ENCODE measurements at places on chromosomes 12 and 14. TPM values are rescaled to one million over a fixed set of nuclear protein-coding genes. Genes with fewer than 3 reads are reported as not detected.

DNA sequence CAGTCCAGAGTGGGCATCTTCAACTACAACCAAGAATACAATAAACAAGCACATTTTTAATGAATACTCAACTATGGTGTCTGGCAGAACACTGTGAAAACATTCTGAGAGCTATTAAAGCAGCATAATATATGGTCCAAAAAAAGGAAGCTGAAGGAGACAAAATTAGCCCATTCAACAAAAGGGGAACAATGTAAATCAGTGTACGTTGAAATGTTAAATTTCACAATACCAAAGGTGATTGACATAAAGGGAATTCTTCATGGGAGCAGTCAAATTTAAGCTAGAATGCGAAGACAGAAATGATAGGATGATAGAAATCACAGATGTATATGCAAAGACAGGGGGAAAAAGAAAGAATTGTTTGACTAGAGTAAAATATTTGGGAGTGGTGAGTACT lies 41.3 kb upstream of the SYCP3 start:
- no peak for DNase-seq

DNA sequence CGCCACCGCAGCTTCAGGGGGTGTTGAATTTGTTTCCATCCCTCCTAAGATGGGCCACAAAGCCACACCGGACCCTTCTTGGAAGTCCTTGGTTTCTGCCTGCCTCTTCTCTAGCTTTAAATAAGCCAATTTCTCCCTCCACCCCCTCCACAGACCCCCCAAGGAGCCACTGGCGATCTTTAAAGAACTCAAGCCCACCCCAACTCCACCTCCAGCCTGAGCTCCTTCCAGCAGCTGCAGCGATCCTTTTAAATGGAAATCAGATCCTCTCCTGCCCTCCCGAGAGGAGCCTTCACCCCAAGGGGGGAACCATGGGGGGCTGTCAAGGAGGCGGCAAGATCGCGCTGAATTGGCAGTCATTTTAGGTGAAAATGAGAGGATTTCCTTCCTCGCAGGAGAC lies 133.1 kb downstream of the NCOR2 start:
- DNase-seq: no peak

- no peak for DNase-seq
Observed at GRCh38 chr12:114253976-114254778, 151.8 kb downstream of the TBX5 start.

- no peak for DNase-seq
Observed at GRCh38 chr12:6771509-6772330, 600 bp upstream of the LAG3 start.

GRCh38 chr12:57129889-57130288 lies 1.6 kb downstream of the LRP1 start:
- no peak for DNase-seq

GRCh38 chr14:68571114-68571591 lies 221.7 kb downstream of the ZFP36L1 start:
- no peak for DNase-seq

DNA sequence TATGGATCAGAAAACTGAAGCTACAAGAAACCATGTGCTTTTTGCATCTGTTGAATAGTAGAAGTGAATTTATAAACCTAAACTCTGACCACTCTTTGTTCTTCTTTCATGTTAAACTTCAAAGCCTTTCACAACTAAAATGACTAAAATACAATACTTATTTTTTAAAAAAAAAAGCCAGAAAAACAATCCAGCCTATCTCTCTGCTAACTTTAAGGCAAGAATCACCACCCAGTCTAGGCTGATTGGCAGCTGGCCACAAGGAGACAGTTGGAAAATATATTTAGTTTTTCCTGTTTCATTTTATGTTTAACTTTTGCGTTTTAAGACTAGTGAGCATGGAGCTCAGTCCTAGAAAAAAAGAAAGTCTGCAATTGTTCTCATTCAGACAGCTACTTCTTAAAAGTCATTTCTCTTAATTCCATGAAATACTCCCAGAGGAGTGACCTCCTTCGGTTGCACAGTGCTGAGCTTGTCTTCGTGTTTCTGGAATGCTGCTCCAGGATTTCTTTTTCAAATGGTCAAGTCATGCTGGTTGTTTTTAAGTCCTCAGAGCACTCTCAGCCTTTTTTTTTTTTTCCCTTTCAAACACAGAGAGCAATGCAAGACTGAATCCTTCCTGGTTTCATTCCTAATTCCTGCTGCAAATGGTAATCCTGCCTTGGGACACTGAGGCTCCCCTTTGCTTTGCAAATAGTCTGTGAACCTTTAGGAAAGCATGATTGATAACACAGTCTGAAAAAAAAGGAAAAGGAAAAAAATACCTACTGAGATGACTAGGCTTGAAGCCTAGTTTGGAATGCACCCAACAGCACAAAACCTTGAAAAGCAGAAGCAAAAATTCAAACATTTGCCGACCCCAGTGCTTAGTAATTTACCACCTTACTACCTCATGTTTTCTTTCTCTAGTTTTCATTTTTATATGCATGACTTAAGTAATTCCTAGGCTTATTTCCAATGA lies 233.3 kb upstream of the DAAM1 start:
- no peak for DNase-seq

DNA sequence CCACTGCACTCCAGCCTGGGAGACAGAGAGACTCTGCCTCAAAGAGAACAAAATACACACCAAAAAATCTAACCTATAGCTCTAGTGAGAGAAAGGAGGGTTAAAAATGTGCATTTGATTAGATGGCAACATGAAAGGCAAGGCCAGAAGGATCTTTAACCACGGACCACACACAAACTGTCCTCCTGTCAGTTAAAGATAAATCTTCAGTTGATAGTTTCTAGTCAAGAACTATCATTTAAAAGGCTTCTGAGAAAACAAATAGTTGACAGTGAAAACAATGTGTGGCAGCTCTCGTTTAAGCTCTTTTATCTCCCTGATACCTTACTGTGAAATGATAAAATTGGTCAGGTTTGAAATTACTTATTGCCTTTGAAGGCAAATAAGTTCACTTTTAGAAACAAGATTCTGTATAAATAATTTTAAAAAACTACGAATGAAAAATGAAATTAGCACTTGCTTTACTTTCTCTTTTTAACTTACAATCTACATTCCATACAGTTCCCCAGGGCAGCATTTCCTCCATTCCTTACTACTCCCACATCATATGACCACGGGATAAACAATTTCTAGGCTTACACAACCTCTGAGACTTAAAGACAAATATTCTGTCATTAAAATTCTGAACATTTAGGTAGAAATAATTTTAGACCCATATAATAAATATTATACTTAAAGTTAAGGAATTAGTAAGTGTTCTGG lies 71.4 kb upstream of the GNPNAT1 start:
- DNase-seq: no peak

DNA sequence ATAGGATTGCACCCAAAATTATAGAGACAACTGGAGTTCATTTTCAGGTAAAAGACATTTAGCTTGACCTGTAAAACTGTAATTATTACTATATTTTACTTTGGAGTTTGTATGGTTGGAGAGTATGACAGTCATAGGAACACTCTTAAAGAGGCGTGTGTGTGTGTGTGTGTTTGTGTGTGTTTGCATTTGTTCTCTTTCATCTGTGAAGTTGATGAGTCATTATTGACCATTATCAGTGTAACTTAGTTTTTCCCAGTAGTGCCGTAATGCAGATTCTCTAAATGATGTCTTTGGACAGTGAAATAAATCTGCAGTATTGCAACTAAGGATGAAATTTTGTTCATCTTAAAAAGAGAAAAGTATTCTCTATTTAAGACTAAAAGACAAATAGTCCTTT lies 13.0 kb downstream of the WASHC4 start:
- no peak for DNase-seq

The TTLL5 gene
- total RNA-seq: 24.8 TPM

The KCNH3 gene
- total RNA-seq: 2.2 TPM

The TPCN1 gene
- total RNA-seq: 16.4 TPM

The TSPAN19 gene
- not detected for total RNA-seq

The GLIPR1L1 gene
- not detected for total RNA-seq

The ACTR10 gene
- total RNA-seq: 11.6 TPM

The TMPRSS12 gene
- total RNA-seq: not detected
